ENCODE measurements at places on chromosomes 13 and 19.

DNA sequence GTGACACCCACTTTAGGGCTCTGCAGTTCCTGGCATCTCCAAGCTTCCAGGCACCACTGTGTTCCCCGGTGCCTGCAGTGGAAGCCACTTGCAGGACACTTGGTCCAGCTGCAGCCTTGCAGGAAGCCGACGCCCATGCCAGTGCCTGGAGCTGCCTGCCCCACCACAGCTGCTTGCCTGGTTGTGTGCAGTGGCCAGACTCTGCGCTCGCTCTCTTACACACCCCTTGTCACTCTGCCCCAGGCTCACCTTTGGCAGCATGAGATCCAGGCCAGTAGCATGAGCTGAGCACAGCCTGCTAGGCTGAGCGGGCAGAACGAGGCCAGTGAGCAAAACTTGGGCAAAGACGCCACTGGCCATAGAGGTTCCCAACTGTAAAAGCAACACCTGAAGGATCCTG, 57.7 kb downstream of the SLITRK1 start:
- no peak for DNase-seq

- DNase-seq = no peak
These were observed 1235.2 kb upstream of the SLC10A2 start for GRCh38 chr13:104301171-104301975.

GRCh38 chr13:33480561-33480960, 195.0 kb upstream of the STARD13 start:
- no peak for DNase-seq

GRCh38 chr19:5018224-5019015, 49.5 kb downstream of the KDM4B start:
- no peak for DNase-seq

DNA sequence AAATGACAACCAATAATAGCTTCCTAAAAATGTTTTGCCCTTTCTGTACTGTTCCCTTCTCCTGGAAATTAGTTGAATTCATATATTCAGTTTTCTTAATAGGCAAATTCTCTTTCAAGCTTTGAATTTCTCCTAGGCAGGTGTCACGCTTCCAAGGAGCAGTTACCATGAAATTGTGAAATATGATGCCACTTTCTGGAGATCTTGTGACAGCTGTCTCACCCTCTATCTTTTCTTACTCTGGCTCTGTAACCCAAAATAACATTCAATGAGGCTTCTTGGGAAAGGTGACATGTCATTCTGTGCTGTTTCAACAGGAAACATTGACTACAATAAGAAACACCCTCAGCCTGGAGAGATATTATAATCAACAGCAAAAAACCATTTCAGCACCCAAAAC, 80.3 kb upstream of the MRI1 start:
- no peak for DNase-seq
